ENCODE measurements at places on chromosomes 3 and 15. TPM values are rescaled to one million over a fixed set of nuclear protein-coding genes. Genes with fewer than 3 reads are reported as not detected.

DNA sequence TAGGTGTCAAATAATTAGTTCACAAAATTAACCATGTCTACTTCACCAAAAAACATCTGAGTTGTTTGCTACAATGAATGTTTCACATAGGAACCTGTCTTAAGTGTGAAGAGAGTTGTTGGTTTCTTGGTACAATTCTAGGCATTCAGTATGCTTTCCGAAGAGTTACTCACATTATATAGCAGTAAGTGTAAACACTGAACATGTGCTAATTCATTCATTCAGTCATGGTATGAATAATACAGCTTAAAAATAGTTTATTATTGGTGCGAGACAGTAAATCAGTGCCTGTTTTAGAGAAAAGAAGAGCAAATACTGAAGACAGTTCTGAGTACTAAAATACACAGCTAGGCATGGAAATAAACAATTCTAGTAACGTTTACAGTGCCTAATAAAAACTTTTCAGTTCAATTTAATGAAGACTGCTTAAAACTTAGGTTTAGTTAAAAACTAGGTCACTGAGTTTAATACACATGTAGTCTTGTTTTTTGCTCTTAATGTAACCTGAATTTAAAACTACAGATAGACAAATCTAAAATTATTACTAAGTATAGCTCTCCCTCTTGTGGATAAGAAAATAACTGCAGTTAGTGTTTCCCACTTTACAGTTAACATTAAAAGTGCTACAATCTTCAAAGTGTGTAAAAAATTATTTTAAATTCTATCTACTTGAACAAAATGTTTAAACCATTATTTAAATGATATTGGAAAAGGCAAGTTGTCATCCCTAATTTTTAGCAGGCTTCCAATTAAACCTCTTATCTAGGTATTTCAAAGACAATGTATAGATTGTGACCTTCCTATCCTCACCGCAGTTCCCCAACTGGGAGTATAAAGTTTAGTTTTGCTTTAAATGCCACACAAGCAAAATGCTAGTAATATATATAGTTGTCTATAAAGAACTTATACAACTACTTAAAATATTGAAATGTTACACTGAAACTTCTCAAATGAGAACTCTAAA, 20.1 kb upstream of the ZCWPW2 start:
- peak; percentile 44 for DNase-seq

The NTRK3 gene
- total RNA-seq = 3.1 TPM

DNA sequence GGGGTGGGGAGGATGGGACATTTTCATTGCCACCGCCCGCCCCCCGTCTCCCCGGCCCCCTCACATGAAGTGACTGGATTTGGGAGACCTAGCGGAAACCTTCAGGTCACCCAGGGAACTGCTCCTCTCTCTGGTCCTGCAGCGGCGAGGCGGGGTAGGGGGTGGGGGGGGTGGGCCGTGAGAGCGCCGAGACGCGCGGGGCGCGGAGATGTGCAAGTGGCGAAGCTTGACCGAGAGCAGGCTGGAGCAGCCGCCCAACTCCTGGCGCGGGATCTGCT, 712 bp upstream of the MME start:
- peak; percentile 29 for DNase-seq

The STAB1 gene
- total RNA-seq = 58.4 TPM

The ACP3 gene
- total RNA-seq = 0.44 TPM

DNA sequence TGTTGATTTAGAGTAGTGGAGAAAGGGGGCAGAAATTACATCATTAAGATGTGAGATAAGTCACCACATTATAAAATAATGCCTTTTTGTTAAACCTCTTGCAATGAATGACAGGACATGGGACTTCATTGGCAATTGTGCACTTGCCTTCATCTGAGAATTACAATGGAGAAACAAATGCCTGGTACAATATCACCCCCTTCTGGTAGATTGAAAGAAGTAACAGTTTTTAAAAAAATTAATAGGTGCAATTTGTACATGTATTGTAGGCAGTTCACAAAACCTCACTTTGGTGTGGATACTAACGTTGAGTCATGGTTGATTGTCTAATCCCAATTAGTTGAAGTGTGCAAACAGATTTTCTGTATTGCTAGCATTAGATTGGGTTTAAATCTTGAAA, 4.6 kb upstream of the P2RY14 start:
- DNase-seq = peak; percentile 83

DNA sequence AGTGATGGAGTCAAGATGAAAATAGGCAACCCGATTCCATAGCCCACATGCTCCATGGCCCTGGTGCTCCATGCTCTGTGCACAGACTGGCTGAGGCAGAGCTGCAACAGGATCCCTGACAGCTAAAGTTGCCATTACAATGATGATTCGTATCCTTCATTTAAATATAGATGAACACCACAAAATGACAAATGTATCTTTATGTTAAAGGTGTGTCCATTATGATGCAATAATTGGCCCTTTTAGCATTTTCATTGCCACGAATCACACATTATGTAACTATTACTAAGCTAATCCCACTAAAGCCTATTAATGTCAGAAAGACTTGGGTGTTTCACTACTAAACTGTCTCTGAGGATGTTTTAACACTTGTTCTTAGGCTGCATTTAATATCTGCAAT, 270.2 kb upstream of the THBS1 start:
- no peak for DNase-seq

GRCh38 chr3:104137116-104137515, 1229.6 kb upstream of the ALCAM start:
- DNase-seq = no peak

- no peak for DNase-seq
Measured at GRCh38 chr3:16211176-16211904, 36.9 kb downstream of the GALNT15 start.

- DNase-seq = no peak
Measured at GRCh38 chr3:35773417-35773816, 134.1 kb downstream of the ARPP21 start.

- no peak for DNase-seq
Measured at GRCh38 chr15:90550919-90551318, 21.2 kb downstream of the CRTC3 start.

GRCh38 chr3:23805633-23806533, at the start of gene UBE2E1:
UBE2E1 (plus strand) TSS chr3:23805955; CDS start chr3:23807270, 1,315 bp downstream.
- DNase-seq = peak; percentile 89

DNA sequence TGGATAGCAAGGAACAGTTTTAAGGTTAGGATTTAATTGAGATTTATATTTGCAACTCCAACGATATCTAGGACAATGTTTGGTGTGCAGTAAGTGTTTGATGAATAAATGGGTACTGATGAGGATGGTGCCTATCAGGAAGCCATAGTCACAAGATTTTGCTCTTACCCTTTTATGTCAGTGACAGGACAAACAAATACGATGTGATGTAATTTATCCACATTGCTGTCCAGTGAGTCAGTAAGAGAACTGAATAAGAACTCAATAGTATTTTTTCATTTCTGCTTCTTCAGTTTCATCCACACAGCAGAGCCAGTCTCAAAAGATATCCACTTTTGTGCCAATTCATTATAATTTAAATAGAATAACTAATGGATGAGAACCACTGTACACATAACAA, 18.5 kb downstream of the C3orf85 start:
- DNase-seq = no peak

DNA sequence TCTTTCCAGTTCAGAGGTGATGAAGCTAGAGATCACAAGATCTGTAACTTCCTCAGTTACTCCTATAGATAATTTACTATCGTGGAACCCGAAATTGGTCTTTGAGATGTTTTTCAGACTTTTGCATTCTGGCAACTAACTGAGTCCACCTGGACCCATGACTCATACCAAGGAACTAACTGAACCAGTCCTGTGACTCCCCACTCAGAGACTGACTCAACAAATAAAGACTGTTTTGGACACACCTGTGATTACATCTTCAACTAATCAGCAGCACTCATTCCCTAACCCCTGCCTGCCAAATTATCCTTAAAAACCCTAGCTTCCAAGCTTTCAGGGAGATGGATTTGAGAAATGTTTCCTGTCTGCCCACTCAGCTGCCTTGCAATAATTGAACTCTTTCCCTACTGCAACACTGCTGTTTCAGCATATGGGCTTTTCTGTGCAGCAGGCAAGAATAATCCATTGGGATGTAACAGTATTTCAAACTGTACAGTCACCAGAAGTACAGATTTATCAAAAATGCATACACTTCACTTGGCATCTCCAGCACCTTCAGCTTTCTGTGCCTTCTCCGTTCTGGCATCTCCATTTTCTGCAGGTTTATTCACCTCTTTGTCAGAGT, 57.7 kb downstream of the GATM start:
- DNase-seq = no peak

- no peak for DNase-seq
Measured at GRCh38 chr3:136644212-136644611, 108.0 kb downstream of the STAG1 start.

DNA sequence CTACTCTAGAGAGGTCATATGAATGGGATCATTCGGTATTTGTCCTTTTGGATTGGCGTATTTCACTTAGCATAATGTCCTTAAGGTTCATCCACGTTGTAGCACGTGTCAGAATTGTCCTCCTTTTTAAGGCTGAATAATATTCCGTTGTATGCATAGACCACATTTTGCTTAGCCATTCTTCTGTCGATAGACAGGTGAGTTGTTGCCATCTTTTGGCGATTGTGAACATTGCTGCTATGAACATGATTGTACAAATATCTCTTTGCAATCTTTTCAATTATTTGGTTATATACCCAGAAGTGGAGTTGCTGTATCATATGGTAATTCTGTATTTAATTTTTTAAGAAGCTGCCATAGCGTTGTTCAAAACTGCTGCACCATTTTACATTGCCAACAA, 52.4 kb upstream of the GOLGA8J start:
- DNase-seq = no peak

- DNase-seq = peak; percentile 99
Measured at GRCh38 chr15:38129531-38130204, 123.0 kb upstream of the SPRED1 start.

- DNase-seq = no peak
Measured at GRCh38 chr3:31312400-31312799, 220.3 kb upstream of the STT3B start.

DNA sequence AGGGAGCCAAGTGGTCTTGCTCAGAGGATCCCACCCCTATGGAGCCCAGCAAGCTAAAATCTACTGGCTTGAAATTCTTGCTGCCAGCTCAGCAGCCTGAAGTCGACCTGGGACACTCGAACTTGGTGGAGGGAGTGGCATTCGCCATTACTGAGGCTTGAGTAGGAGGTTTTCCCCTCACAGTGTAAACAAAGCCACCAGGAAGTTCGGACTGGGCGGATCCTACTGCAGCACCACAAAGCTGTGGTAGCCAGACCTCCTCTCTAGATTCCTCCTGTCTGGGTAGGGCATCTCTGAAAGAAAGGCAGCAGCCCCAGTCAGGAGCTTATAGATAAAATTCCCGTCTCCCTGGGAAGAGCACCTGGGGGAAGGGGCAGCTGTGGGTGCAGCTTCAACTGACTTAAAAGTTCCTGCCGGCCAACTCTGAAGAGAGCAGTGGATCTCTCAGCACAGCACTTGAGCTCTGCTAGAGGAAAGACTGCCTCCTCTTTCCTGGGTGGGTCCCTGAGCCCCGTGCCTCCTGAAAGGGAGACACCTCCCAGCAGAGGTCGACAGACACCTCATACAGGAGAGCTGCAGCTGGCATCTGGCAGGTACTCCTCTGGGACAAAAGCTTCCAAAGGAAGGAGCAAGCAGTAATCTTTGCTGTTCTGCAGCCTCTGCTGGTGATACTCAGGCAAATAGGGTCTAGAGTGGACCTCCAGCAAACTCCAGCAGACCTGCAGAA, 576.3 kb upstream of the NECTIN3 start:
- no peak for DNase-seq

DNA sequence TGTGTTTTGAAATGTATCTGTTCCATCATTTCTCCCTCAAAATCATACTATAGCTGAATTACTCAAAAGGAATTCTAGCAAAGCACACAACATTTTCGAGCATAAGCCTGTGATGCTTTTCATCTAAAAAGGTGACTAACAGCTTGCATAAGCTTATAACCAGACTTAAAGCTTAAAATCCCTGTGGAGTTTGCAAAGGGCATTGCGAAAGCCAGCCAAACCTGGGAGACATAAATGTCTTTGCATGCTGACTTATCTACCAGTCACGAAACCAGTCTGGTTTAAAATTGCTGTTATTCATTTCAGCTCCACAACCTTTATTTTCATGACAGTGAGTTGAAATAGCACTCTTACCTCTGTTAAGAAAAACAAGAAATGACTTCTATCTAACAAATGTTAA, 35.6 kb upstream of the LIPC start:
- DNase-seq = no peak

DNA sequence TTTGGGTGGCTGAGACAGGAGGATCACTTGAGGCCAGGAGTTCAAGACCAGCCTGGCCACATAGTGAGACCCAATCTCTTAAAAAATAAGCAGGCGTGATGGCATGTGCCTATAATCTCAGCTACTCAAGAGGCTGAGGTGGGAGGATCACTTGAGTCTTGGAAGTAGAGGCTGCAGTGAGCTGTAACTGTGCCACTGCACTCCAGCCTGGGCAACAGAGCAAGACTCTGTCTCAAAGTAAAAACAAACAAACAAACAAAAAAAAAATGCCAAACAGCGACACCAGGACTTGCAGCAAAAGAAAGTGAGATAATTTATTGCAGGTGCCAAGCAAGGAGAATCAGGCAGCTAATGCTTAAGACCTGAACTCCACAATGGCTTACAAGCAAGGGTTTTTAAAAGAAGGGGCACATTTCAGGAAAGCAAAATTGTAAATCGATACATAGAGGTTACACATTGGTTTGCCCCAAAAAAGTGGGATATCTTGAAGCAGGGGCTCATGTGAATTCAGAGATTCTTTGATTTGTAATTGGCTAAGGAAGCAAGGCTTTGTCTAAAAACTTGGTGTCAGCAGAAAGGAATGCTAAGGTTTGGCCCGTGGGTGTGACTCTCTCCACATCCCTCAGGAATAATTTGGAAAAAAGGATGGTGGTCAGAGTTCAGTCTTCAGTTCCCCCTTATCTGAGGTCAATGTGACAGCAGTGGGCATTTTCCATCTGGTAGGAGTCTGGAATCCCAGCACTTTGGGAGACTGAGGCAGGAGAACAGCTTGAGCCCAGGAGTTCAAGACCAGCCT, 5.2 kb upstream of the MPI start:
- no peak for DNase-seq

DNA sequence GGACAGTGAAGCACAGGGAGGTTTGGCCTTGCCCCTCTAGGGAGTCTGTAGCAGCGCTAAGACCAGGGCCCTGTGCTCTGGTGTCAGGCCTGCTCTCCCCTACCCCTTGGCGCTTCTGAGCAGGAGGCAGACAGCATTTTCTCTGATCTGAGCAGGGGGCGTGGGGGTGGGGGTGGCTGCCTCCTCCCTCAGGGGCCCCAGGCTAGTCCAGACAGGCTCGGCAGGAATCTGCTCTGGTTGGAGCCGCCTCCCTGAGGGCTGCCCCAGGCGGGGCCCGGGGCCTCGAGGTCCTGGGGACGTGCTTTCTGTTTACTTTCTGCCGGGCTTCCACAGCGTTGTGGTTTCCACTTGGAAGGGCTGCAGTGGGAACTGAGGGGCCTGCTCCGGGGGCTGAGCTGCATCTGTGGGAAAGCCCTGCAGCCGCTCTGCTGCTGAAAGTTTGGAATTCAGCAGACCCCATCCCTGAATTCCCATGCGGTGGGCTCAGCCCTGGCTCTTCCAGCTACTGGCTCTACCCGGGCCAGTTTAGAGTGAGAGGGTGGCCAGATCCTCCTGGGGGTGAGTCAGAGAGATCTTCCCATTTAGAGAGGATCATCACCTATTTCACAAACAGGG, 105.4 kb downstream of the LINGO1 start:
- DNase-seq = peak; percentile 78

The FES gene
- 16.7 TPM for total RNA-seq

GRCh38 chr3:79872483-79872882, 104.7 kb upstream of the ROBO1 start:
- peak; percentile 12 for DNase-seq

The GPR15 gene
- total RNA-seq = not detected

The QARS1 gene
- total RNA-seq = 232 TPM

The MYO1E gene
- 36.2 TPM for total RNA-seq

GRCh38 chr3:194690501-194691372, 5.1 kb downstream of the FAM43A start:
- DNase-seq = peak; percentile 60
